ENCODE measurements at places on chromosomes 7 and 10.
A peak's percentile ranks its signal among the peaks of the same experiment; 100 is the strongest.

DNA sequence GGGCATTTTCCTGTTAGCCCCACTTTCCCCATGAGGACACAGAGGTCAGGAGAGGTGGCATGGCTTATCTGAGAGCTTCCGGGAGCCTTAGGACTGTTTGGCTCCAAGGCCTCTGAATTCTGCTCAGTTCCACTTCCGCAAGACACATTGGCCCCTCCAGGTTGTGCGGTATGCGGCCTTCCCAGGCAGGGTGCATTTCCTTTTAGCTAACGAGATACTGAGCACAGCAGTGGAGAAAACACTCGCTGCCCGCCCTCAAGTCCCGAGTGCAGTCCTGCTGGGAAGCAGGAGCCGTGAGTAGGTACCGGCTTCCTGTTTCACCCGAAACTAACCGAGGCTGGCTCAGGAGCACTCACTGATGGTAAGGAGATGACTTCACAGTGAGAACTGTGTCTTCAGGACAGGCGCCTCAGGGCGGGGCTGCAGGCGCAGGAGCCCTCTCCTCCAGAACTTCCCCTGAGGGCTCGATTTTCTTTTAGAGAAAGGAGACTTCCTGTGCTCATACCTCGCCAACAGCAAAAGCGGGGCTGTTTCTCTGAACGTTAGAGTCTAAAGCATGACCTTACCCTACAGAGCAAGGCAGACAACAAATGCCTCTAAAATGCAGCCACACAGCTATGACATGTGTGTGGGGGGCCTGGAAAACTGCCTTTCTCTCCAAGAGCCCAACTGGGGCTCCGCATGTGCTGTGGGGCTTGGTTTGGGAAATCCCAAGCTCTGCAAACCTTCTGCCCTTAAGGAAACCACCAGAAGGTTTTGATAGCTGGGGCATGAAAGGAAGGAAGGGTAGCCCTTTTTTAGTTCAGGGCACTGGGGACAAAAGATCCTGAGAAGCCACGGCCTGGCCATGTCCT is 25.9 kb downstream of the RGS10 start:
- no peak for DNase-seq

GRCh38 chr7:91149341-91150246 is 114.6 kb upstream of the FZD1 start:
- DNase-seq = no peak

- no peak for DNase-seq
Measured at GRCh38 chr7:75938921-75939320, 24.0 kb downstream of the POR start.

- DNase-seq = peak; percentile 95
Measured at GRCh38 chr10:103491729-103492364, 1.7 kb upstream of the NEURL1 start.

DNA sequence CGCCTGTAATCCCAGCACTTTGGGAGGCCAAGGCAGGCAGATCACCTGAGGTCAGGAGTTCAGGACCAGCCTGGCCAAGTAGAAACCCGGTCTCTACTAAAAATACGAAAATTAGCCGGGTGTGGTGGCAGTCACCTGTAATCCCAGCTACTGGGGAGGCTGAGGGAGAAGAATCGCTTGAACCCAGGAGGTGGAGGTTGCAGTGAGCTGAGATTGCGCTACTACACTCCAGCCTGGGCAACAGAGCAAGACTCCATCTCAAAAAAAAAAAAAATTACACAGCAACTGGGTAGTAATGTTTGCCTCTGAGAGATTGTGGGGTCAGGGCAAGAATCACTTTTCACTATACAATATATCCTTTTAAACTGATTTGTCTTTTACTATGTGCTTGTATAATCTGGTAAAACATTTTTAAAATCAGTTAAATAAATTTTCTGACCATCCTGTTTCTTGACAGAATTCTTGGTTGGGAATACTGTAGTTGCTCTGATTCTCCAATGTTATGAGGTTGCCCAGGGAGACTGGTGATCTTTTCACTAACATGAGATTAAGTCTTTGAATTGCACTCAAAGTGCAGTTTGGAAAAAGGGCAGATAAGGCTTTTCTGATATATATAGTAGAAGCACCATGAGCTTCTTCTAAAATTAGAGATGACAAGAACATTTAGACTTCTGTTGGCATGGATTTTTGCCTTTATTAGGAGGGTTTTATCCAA is 1.5 kb downstream of the ENTPD7 start:
- DNase-seq = no peak

GRCh38 chr7:22433710-22434460 is 66.1 kb downstream of the STEAP1B start:
- DNase-seq = peak; percentile 80

DNA sequence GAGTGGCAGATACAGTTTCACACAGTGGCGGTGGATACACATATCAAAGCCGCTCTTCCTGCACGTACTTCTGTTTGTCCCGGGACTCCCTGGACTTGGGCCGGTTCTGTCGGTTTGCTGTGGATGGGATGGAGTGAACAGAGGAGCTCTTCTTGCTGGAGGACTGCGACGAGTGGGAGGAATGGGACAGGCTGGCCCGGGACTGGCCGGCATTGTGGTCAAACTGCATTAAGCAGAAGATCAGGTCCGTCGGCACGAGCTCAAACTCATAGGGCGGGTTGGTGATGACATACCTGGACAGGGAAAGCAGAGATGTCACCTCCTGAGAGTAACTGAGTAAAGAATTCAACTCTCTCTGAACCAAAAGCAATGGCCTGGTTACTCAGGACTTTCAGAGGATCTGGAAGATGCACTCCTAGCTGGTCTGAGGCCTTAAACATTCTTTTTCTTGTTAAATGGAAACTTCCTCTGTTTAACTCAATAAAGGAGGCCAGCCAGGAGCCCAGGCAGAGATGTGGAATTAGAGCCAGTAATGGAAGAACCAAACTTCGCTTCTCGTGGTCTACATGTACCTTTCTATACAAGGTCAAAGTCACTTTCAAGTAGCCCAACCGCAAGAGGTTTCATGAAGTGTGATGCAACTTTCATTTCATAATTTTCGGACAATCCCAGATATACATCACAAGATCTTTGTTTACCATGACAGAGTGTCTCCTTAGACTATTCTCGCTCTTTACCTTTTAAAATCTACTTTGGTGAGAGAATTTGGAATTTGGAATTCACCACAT is 750.2 kb downstream of the KCNMA1 start:
- no peak for DNase-seq

DNA sequence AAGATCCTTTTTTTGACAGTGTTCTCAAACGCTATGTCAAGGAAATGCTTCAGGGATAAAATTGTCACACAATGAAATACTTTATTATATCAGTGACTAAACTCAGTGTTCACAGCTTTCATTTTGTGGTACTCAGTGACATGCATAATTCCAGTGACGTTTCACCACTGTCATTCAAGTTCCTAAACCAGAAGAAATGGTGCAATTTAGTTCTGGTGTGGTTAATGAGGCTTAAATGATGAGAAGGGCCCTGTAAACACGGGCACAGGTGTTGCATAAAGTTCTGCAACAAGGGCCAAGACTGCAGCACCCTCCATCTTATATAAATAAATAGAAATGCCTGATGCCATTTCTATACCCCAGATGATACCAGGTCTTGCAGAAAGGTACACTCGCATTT is 1247.1 kb downstream of the GATA3 start:
- DNase-seq = no peak

DNA sequence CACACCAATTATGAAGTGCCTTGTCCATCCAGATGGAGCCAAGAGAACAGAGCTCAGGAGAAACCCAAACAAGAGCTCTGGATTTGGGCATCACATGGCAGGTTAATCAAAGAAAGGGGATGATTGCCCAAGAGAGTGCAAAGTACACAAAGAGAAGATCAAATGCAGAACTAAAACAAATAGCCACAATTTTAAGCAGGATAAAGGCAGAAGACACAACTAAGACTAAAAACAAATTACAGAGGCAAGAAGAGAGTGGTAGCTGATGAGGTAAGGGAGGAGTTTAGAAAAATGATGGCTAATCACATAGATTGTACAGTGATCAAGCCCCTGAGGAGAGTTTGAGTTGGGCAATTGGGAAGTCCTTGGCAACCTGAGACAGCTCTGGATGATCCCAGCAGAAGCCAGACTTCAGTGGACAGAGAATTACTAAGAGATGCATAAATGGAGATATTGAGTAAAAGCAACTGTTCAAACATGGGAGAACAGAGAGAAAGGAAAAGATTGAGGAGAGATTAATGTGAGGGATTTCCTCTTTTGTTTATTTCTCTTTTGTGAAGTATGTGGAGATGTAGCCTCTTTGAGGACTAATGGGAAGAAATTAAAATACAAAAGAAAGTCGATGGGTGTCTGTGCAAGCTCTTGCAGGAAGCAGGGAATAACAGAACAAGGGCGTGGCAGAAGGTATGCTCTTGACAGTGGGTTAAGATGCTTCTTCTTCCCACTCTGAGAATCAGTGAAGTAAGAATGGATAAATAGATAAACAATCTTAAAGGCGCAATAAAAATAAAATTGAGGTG is 101.9 kb downstream of the LRRN3 start:
- DNase-seq = no peak

DNA sequence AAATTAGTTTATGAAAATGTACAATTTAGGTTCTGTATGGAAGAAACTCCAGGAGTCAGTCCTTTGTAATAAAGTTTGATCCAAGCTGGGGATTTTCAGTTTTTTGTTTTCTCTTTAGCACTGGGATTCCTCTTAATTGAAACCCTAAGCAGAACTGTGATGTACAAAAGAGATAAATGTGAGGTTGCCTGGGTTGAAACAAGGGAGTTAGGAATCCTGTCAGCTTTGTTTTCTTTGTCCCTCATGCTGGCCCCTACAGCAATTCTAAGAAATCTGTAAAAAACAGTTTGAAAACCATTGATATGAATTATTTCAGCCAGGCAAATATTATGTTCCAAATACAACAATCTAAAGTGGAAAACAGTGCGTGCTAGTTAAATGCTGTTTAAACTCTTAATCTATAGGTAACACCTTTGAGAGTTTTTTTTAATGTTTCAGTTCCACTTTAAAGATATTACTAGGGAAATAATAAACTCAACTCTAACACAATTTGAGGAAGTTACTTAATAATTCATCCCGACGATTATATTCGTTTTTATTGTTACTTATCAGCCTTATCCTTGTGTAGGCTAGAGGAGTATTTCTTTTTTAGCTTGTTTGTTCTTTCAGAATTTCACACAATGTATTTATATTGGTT is 65.3 kb downstream of the SGCE start:
- DNase-seq = no peak

- no peak for DNase-seq
Measured at GRCh38 chr10:95466436-95466835, 94.7 kb downstream of the SORBS1 start.

- DNase-seq = no peak
Measured at GRCh38 chr7:105107458-105107857, 93.5 kb downstream of the KMT2E start.

- DNase-seq = no peak
Measured at GRCh38 chr10:91464500-91464899, 54.4 kb downstream of the HECTD2 start.

DNA sequence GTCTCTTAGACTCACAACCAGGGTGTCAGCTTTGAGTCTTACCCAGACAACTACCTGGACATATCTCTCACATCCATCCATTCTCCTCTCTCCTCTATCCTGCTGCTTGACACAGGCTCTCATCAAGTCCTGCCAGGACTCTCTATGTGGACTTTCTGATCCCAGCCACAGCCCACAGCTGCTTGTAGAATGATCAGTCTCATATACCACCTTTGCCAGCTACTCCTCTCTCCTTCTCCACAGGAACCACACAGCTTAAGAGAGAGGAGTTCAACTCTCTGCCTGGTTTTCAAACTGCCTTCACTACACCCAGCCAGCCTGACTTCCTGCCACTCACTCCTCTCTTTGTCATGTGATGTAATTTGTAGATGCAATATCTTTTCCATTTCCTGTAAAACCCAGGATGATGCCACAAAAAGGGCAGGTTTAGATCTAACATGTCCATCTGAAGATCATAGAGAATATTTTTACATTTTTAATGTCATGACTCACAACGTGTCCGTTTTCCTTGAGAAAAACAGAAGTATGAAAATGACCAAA is 154.0 kb downstream of the RAB11FIP2 start:
- DNase-seq = no peak

DNA sequence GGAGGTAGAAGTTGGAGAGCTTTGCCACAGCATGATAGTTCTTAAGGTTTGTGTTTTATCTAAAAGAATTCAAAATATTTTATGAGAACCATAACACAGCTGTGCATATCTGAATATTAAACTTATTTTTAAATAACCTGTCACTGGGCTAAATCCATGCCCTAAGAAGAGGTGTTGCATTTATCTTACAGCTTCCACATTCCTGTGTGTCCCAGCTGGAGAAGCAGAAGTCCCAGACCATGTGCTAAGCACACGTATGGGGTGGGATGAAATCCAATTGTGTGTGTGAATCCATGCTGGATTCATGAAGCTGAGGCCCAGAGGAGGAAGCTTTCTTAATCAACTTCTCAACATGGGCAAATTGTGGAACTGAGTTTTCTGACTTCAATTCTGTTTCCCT is 121.5 kb downstream of the PKD1L1 start:
- no peak for DNase-seq

GRCh38 chr7:122595885-122596284 is 103.0 kb downstream of the RNF133 start:
- no peak for DNase-seq

- DNase-seq = no peak
Measured at GRCh38 chr10:67815571-67816059, 22.4 kb downstream of the DNAJC12 start.

DNA sequence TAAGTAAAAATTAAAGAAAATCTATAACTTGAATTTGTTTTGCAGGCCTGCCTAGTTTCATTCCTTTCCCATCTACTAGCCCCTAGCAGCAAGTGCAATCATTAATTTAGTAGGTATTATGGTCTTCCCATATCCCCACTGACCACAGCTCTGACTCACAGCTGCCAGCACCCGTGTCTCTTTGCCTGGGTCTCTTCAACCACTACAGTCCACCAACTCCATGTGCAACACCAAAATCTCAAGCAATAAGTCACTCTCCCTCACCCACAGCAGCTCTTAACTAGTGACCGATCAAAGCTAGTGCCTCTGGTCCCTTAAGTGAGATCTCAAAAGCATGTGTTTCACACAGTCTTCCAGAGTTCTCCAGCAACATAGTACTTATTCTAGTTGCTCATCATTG is 26.0 kb upstream of the THSD7A start:
- DNase-seq = no peak

GRCh38 chr7:43508461-43508860 is 74.4 kb upstream of the STK17A start:
- DNase-seq = peak; percentile 83

DNA sequence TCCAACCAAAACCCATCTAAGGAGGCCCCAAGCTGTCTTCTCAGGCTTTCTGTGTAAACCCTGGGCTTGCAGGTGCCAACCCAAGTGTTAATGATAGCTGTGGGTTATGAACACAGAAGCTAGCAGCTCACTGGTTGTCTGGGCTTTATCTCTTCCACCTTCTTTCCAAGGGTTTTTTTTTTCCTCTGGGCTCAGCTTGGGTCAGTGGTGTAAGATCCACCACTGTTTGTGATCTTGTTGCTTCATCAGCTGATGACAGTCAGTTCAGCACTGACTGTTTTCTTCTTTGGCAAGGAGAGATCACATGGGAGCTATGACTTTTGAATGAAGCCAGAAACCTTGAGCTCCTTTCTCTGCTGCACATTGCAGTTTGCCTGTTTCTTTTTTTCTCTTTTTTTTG is 4.6 kb downstream of the GTPBP4 start:
- no peak for DNase-seq

Measured in SW480 (cell line).